Fibroblast of villous mesenchyme (primary cell): ENCODE measurements at places on chromosomes 5 and 9. TPM values are rescaled to one million over a fixed set of nuclear protein-coding genes. Genes with fewer than 3 reads are reported as not detected.

GCNT4 gene
- 10.6 and 46.2 TPM in 2 replicates for total RNA-seq

TOR1A gene
- 43.8 and 51.4 TPM in 2 replicates for total RNA-seq

SPINK14 gene
- total RNA-seq, result not detected in 2 replicates

CD72 gene
- total RNA-seq, result 0.86 and 1.3 TPM in 2 replicates

AFF4 gene
- total RNA-seq, result 74.1 and 95.0 TPM in 2 replicates

LRRC26 gene
- total RNA-seq, result not detected in 2 replicates

ORM1 gene
- total RNA-seq, result not detected in 2 replicates

GOLGA1 gene
- total RNA-seq, result 9.9 and 11.3 TPM in 2 replicates

PCDHGB7 gene
- 11.2 and 12.6 TPM in 2 replicates for total RNA-seq

AQP7 gene
- not detected in 2 replicates for total RNA-seq

DNA sequence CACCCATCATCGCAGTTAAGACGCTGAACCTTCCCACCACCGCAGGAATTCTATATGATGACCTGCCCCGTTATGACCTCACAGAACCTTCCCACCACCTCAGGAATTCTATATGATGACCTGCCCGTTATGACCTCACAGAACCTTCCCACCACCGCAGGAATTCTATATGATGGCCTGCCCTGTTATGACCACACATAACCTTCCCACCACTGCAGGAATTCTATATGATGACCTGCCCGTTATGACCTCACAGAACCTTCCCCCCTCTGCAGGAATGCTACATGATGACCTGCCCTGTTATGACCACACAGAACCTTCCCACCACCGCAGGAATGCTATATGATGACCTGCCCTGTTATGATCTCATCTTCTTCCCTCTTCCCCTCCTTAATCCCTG lies 64.3 kb downstream of the IRX1 start:
- no peak for DNase-seq

GRCh38 chr9:16625811-16626210 lies 244.7 kb downstream of the BNC2 start:
- DNase-seq, result peak; percentile 39

DNA sequence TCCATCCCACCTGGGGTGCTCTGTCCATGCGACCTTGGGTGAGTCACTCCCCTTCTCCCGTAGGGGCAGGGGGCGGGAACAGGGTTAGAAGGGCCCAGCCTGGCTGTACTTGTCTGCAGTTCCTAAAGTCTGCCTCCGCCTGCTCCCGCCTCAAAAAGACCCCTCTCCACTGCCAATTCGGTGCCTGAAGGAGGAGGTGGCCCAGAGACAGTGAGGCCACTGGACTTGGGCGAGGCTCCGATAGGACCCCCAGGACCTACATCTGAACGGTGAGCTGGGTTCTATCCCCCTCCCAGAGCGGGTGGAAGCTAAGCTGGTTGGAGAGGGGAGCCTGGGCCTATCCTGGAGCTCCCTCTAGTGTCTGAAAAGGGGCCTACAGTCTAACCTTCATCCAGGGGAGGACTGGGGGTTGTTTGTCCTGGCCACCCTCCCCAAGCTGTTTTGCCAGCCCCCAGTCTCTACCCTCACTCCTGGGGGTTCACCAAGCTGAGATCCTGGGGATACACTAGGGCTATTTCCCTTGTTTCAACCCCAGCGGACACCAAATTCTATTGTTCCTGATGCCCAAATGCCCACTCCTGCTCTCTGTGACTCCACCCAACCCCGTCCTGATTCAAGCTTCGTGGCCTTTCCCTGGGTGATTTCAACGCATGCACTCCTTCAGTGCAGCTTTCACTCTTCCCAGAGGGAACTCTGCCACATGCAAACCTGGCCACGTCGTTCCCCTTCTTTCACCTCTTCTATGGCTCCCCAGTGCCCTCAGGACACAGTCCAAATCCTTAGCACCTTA lies 6.1 kb upstream of the CRB2 start:
- peak; percentile 50 for DNase-seq

- no peak for DNase-seq
Measured at GRCh38 chr5:157745041-157745456, 1.5 kb downstream of the LSM11 start.

DNA sequence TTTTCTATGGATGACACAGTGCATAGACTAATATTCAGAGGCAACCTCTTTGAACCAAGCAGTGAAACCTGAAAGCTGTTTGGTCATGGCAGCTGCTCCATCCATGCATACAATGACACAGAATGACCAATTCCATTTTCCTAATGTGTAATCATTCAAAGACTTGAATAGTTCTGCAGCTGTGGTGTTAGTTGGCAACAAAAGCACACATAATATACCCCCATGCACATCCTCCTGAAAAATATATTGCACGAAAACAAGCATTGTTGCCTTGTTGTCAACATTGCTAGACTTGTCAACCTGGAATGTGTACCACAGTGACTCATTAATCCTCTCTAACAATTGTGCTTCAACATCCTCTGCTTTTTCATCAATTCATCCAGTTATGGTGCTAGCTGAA lies 71.0 kb upstream of the SEMA6A start:
- no peak for DNase-seq

GRCh38 chr5:69134126-69134525 lies 32.8 kb upstream of the CCNB1 start:
- no peak for DNase-seq

DNA sequence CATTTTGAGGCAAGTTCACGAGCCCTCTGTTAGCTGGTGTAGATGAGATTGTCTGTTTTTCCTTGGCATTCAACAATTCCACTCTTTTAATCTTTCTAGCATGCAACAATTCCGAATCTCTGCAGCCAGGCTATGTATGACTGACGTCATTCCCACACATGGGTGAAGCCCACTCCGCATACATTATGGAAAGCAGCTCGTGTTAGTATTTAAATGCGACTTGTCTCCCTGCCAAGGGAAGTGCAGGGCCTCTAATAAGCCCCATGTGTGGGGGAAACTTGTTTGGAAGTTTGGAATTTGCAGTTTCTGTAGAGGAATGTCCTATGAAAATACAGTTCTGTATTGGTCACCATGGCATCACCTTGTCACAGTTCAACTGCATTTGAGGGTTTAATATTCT lies 146.0 kb upstream of the FBXL7 start:
- no peak for DNase-seq

DNA sequence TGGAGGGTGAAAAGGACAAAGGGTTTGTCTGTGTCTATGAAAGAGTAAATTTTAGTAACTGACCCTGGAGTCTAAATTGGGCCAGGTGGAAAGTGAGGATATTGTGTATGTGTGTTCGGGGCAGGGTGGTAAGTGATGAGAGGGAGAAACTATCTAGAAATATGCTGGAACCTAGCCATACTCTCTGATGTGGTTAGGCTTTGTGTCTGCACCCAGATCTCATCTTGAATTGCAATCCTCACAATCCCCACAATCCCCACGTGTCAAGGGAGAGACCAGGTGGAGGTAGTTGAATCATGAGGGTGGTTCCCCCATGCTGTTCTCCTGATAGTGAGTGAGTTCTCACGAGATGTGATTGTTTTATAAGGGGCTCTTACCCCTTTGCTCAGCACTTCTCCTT lies 60.6 kb downstream of the COMMD10 start:
- DNase-seq, result no peak

- no peak for DNase-seq
Measured at GRCh38 chr5:26572480-26572879, 465.9 kb downstream of the CDH9 start.

DNA sequence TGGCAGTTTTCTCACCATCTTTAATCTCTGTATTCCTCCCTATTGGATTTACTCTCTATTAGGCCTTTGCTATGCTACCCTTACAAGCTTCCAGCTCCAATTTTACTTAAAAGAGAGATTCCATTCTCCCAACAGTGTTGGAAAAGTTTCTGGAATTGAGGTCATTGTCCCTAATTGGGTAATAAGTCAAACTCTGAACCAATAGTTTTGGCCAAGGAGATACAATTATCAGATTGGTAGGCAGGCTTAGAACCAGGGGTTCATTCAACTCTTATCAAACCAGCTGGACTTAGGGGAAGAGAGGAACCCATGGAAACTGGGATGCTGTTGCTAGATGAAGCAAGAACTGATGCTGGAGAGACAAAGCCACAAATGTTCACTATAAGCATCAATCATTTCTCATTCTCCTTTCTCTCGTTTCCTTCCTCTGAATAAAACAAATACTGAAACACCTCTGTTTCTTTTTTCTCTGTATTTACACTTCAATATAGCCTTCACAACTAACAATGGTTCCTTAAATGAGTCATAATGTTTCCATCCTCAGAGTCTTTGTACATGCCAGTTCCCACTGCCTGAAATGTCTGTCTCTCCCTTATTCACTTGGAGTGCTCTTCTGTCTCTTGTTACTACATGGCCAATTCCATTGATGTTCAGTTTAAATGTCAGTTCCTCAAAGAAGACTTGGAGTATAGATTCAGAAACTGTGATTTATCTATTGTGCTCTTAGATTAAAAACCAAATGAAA lies 587.3 kb downstream of the GABRG2 start:
- DNase-seq, result no peak

DNA sequence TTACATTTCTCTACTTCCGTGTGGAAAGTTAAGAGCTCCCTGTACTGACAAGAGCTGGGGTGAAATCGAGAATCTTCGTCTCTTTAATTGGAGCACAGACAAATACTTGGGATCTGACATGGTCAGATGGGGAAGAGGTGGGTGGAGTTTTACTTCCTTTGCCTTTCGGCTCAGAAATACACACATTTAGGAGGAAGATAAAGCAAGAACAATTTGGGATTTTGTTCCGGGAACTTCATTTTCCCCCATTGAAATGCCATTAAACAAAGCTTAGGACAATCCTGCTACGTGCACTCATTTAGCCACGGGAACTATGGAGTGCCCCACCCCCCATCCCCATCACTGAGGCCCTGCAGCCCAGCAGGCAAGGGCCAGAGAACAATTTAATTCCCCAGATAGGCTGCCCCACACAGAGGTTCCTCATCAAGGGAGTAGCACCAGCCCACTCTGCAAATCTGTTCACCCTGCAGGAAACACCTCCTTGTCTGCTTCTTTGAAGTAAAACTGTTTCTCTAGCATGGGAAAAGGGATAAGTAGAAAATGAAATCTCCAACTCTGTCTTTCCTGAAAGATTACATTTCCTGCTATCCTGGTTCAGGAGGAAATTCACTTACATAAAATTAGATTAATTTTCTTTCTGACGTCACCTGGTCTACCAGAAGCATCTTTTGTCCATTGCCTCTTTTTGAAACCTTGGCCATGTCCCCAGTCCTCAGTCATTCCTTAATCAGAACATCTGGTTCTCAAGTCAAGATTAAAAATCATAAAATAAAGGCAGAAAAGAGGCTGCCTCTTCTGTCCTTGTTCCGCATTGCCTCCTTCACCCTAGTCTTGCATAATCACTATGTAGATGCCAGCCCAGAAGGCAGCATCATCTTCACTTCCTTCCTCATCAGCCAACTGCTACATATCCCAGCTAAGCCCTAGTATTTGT lies 206.4 kb downstream of the ENC1 start:
- DNase-seq, result no peak

DNA sequence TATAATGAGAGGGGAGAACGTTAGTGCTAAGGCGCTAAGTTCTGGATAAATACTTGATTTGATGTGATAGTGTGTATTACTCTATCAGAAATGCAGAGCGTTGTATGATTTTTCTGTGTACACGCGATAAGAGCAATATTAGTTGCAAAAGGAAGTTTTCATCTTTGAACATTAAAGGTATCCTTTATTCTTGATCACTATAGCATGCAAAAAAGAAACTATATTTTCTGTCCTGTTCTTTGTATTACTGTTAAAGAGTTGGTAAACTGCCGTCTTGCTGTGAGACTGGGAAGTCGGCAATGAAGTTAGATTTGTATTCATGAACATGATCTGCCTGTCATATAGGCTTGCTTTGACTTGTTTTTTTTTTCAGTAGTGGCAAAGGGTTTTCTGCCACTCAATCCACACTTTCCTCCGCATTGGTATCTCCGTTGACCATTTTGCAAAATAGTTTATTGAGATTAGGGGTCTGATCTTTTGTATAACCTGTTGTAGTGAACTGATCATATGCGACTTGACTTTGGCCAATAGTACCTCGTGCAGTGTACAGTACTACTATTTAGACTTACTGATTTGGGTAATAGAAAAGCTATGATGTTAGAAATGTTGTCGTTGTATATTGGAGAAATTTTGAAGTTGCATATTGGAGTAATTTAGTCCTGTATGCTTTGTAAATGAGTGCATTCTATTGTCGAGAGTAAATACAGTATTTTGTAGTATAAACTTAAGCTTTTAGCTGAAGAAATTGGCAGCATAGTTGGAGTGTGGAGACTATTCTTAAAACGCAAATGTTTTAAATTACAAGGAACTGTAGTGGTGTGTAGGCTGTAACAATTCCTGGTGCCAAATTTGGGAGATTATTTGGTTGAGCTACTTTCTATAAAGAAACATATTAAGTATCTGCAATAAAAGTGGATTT lies 1.7 kb downstream of the DENND4C start:
- DNase-seq, result peak; percentile 10

DNA sequence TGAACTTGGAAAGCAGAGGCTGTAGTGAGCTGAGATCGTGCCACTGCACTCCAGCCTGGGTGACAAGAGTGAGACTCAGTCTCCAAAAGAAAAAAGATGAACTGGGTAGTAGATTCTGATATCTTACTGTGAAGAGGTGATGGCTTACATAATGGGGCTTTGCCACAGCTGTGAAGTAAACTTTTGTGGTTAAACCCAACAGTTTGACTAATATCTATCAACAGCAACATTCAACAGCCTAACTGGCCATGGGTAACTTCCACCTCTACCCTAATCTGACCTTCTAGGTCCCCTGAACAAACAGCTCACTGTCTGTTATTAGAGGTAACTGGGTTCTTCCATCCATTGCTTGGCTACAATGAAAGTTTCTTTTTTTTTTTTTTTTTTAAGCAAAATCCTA lies 52.1 kb downstream of the TLE1 start:
- peak; percentile 19 for DNase-seq

DNA sequence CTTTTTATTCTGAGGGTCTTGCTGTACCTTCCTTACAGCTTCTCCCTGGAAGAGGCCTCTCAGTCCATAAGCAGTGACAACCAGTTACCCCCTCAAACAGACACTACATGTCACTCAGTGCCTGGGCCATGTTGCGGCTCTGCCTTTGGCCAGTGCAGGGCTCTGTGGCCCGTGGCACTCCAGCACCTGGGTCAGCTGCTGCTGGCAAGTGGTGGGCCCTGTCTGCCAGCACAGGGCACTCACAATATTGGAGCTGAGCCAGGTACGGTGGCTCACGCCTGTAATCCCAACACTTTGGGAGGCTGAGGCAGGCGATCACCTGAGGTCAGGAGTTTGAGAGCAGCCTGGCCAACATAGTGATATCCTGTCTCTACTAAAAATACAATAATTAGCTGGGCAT lies 24.2 kb downstream of the DAP start:
- no peak for DNase-seq

DNA sequence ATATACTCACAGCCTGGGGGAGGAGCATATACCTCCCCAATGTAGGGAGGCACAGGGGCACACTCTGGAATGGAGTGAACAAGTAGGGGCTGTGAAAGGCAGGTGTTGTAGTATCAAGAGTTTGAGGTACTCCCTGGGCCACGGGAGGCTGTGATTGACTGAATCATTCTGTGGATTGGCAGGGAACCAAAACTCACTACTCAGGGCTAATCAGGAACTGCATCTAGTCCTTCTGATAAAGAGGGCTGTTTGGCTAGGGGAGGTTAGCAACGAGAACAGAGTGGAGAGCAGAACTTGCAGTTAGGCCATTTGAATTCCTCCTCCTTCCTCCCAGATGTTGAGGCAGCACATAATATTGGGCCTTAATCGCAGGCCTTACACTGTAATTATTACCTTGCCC lies 369.2 kb upstream of the MPDZ start:
- DNase-seq, result no peak

GRCh38 chr5:149265597-149265996 lies 6.1 kb upstream of the AFAP1L1 start:
- DNase-seq, result peak; percentile 76

- DNase-seq, result no peak
Measured at GRCh38 chr9:14838701-14839100, 71.5 kb downstream of the FREM1 start.
